NCI-H524 treated with DMSO at 0.1 percent for 48 hours (cell line): ENCODE measurements at places on chromosomes 11 and 22.
A peak's percentile ranks its signal among the peaks of the same experiment; 100 is the strongest.

DNA sequence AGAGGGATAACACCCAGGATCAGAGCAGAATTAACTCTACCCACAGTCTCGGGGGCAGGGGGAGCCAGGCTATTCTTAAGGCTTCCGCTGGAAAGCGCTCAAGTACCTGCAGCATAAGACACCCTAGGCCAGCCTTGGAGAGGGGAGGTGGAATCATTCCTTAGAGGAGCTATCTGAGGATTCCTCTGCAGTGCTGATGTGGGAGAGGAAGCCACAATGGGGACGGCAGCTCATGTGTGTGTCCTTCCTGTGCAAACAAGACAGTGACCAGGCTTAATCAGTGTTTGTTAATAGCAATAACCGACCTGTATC, 382.2 kb upstream of the CADM1 start:
- DNase-seq: peak; percentile 85

- DNase-seq: no peak
Observed at GRCh38 chr11:15806217-15806616, 550.1 kb downstream of the SOX6 start.

DNA sequence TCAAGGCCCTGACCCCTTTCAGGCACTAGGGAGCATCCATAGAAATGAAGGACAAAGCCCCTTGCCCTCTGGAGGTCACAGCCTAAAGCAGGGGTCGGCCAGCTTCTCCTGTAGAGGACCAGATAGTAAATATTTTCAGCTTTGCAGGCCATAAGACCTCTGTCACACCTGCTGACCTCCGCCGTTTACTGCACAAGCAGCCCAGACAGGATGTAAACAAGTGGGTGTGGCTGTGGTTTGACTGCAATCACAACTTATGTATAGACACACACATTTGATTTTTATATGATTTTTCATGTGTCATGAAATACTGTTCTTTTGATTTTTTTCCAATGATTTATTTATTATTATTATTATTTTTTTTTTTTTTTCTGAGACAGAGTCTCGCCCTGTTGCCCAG, 34.3 kb downstream of the KIAA1671 start:
- DNase-seq: no peak

GRCh38 chr11:125274774-125275173, 110.2 kb downstream of the PKNOX2 start:
- no peak for DNase-seq

GRCh38 chr11:131889146-131889577, 518.7 kb downstream of the NTM start:
- DNase-seq: no peak

GRCh38 chr22:36277482-36278291, 24.8 kb downstream of the APOL1 start:
- no peak for DNase-seq

DNA sequence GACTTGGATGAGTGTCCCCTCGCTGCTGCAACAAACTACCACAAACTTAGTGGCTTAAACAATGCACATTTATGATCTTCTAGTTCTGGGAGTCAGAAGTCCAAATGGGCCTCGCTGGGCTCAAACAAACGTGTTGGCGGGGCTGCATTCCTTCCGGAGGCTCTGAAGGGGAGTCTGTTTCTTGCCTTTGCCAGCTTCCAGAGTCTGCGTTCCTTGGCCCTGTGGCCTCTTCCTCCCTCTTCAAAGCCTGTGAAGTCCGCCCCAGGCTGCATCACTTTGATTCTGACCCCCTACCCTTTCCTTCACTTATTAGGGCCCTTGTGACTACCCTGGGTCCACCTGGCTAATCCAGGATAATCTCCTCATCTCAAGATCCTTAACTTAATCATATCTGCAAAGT, 80.3 kb upstream of the NECTIN1 start:
- DNase-seq: peak; percentile 81

DNA sequence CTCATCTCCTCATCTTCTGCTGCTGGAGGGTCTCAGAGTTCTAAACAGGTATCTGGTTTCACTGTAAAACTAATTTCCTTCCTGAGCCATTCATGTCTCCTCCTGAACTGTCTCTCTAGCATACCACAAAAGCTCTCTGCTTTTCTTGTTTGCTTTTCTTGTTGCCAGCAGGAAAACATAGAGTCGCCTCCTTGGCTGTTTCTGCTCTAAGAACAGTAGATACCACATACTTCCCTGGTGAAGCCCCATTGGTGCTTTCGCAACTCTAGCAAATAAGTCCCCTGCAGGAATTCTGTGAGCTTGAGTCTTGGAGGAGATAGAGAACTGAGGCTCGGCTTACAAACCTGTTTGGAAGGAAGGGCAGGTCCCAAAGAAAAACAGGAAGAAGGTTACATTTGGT, 7.0 kb downstream of the DIXDC1 start:
- no peak for DNase-seq

- DNase-seq: no peak
Observed at GRCh38 chr11:6587360-6587953, 16.0 kb downstream of the RRP8 start.

DNA sequence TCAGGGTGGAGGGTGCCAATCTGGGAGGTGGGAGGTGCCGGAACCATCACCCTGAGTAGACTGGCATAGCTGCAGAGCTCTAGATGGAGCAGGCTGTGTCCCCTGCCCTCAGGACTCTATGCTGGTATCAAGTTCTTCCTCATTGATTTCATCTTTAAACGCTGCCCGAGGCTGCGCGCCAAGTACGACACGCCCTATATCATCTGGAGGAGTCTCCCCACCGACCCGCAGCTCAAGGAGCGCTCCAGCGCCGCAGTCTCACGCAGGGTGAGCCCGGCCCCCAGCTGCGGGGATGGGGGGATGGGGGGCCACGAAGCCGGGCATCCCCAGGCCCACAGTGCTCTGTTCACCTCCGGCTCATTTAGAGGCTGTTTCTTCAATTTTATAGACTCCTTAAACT, 52.5 kb downstream of the GRAMD4 start:
- DNase-seq: no peak

- DNase-seq: no peak
Observed at GRCh38 chr11:94928117-94928990, 45.0 kb downstream of the CWC15 start.

DNA sequence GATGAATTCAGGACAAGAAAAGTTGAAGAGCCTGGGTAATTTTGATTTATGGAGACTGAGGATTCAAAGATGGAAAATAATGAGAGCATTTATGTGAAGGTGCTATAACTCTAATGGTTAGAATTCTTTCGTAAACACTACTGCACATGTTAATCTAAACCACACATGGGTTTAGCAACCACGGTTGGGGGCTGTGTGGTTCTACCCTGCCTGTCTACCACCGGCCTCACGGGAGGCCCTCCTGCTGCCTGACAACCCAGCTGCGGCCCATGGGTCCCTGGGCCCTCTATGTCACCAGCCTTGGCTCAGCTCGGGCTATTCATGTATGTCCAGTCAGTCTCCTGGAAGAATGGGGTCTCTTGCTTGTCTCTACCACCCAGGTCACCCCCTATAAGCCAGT, 68.5 kb upstream of the ARFGAP3 start:
- no peak for DNase-seq

GRCh38 chr11:72040491-72041363, 39.6 kb downstream of the NUMA1 start:
- no peak for DNase-seq

- DNase-seq: no peak
Observed at GRCh38 chr22:27094633-27095308, 437.4 kb downstream of the MIAT start.

DNA sequence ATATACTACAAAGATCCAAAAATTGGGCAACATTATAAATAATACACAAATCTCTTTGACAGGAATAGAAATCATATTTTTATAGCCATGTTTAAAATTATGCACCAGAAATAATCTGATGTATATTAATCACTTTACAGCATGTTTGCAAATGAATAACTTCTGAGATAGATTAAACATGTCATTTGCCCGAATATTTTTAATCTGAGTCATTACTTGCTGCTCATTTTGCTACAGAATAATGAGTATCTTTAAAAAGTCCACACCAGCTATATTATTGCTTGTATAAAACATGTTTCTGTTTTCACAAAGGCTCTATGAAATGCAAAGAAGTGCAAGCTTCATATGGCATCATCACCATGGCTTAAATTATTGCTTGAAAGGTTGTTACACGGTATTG, 336.8 kb downstream of the GUCY1A2 start:
- DNase-seq: no peak

DNA sequence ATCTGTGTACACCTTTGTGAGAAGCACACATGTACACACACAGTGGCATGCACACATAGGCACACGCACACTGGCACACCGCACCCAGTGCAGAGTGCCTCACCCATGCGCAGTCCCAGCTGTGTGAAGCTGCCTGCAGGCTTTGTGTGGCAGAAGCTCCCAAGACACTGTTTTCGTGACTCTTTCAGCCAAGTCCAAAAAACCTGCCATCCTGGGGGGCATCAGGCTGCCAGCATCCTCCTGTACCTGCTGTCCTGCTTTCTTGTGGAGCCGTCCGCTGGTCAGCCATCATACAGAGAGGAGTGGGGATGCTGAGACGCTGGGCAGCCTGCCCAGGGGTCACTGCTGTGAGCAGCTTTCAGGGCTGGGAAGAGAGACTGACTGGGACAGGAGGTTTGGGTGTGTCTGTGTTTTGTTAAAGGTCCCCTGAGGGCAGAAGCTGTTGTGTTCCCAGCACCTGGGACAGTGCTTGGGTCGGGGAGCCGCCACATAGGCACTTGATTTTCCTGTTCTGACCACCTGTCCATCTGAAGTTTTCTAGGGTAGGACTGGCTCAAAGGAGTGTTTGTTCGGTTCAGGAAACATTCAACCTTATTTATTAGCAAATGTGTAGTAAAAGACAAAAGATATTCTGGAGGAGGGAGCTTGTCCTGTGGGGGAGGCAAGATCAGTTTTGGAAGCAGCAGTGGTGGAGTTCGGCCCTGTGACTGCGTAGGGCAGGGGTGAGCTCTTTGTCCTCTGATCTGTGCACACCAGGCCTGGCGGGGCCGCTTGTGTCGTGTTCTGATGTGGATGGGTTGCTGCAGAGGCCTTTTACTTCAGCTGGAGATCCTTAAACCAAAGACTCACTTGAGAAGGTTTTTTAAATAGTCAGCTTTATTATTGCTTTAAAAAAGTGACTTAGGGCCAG, 29.7 kb downstream of the AP2A2 start:
- DNase-seq: no peak

GRCh38 chr11:47924184-47924691, 56.1 kb upstream of the PTPRJ start:
- no peak for DNase-seq

- no peak for DNase-seq
Observed at GRCh38 chr11:47148270-47148669, 28.4 kb downstream of the ARFGAP2 start.

GRCh38 chr11:72446929-72447769, 12.8 kb upstream of the CLPB start:
- DNase-seq: peak; percentile 30

GRCh38 chr22:32584650-32585049, 110.0 kb downstream of the FBXO7 start:
- DNase-seq: no peak

- DNase-seq: no peak
Observed at GRCh38 chr22:45312415-45312814, 2.7 kb downstream of the FAM118A start.

- no peak for DNase-seq
Observed at GRCh38 chr11:1667121-1667850, 29.7 kb upstream of the KRTAP5-6 start.
